ENCODE measurements at places on chromosomes 1 and 21.

DNA sequence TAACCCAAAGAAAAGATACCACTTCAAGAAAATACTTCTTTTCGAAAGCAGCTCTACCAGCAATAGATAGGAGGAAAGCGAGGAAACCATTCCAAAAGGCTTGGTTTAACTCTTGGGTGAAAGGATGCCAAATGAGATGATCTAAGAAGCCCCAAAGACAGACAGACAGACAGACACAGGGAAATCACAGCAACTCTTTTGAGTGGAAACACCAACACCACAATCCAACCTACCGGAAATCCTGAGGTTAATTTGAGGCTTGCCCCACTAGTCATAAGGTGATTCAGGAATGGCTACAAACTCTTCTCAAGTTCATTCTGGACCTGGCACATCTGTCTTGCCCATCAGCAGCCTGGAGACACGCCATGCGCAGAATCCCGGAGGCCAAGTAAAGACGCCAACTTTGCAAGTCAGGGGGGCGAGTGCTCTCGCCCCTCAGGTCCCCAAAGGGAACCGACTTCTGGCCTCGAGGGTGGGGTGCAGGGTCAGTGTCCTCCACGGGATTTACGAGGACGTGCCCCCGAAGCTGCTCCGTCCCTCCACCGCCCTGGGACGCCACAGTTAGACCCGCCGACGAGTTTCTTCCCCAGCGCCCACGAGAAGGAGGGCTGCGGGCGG, 778 bp downstream of the EVI5 start:
- peak; percentile 15 for DNase-seq

DNA sequence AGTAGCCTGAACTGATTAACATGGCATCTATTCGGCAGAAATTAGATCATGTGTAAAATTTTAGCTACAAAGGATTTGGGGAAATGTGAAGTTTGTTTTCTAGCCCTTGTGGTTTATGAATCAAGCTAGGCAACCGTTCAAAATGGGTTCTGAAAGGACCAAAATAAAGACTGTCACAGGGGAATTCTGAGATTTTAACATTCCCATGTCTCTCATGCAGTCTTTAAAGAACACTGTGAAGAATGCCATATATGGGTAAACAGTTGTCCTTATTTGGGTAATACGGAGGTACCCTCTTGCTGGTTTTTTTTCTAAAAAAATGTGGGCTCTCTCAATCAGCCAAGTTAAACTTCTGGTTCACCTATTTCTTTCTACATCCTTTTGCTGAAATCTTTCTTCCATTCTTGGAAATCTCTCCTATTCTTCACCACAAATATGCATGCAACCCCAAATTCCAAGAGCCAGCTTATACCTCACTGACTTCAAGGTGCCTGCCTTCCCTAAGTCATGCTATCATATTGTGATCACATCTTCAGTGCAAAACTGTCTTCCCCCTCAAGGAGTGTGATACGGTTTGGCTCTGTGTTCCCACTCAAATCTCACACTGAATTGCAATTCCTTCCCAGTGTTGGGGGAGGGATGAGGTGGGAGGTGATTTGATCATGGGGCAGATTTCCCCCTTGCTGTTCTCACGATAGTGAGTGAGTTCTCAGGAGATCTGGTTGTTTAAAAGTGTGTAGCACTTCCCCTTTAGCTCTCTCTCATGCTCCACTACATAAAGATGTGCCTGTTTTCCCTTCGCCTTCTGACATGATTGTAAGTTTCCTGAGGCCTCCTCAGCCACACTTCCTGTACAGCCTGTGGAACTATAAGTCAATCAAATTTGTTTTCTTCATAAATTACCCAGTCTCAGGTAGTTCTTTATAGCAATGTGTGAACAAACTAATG, 308.7 kb downstream of the TTLL7 start:
- no peak for DNase-seq

- no peak for DNase-seq
These were observed 1.7 kb downstream of the ACTRT2 start for GRCh38 chr1:3022976-3023375.

DNA sequence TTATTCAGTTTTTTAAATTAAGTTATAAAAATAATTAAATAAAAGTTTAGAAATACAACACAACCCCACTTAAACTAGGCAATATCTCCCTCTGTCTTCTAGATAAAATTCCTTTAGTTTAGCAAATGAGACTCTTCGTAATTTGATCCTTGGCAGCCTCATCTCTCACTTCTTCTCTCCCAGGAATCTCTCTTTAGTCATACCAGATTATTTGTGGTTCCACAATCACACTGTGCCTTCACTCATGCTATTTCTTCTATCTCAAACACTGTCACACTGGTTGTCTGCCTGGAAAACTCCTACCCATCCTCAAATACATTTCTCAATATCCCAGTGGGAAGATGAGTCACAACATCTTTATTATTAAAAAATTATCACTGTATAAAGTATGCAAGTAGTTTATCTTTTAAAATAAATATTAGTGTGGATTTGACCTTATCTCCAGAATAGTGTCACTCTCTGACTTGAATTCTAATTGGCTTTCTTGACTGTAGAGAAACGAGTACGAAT, 195.5 kb downstream of the KCNH1 start:
- DNase-seq = no peak

DNA sequence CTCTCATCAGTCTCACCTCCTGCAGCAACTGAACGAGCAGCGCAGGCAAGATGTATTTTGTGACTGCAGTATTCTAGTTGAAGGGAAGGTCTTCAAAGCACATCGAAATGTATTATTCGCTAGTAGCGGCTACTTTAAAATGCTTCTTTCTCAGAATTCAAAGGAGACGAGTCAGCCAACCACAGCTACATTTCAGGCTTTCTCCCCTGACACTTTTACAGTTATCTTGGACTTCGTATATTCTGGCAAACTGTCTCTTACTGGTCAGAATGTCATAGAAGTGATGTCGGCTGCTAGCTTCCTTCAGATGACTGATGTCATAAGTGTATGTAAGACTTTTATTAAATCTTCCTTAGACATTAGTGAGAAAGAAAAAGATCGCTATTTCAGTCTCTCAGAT, 53.7 kb downstream of the ZBTB8A start:
- DNase-seq = no peak
